ENCODE measurements at places on chromosomes 4 and X.

- DNase-seq: no peak
Measured at GRCh38 chr4:128915544-128915943, 106.0 kb downstream of the JADE1 start.

- DNase-seq: no peak
Measured at GRCh38 chr4:72286910-72287309, 255.1 kb downstream of the NPFFR2 start.

DNA sequence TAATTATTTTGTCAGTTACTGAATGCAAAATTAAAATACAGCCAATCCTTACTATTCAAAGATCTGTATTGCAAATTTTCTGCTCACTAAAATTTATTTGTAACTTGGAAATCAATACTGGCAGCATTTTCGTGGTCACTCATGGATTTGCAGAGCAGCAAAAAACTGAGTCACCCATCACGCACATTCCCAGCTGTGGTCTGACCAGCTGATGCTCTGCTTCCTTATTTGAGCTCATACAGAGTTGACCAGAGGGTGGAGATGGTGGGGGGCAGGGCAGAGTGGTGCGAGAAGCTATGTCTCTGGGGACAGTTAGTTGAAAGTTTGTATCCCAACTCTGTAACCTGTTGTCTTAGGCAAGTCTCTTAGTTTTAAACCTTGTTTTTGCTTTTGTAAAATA lies 214.8 kb downstream of the SPCS3 start:
- no peak for DNase-seq

GRCh38 chrX:18424482-18425198 lies 768 bp upstream of the CDKL5 start:
- peak; percentile 57 for DNase-seq

DNA sequence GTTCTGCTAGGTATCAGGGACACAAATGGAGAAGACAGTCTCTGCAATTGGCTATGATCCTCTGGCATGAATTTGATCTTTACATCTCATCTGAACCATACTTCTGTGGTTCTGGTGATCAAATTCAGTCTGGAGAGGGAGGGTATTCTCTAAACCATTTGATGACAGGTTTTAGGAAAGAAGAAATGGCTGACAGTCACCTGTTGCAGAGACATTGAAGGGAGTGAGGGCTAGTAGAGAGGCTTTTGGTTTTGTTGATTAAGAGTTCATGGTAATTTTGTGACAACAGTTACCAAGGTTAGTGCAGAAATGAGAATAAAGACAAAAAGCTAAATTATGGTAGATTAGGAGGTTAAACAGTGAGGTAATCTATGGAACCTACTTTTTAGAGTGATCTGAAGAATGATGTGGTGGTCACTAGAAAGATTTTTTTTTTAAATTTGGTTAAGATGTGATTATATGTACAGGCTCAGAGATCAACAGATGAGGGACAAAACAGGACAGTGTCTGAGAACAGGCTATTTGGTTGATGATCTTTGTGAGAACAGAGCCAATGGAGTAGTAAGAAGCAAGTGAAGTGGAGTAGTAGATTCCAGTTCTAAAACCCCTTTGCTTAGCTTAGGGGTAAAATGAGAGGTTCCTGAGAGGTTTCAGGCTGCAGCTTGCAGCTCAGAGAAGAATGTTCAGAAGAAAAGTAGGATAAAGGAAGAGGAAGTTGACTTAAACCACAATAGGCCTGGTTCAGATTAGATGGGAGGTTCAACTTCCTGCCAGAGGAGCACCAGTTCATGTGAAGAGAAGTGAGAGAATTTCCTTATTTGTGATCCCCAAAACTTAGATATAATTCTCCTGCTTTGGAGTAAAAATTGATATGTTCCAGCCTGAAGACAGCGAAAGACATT lies 34.7 kb downstream of the VSIG4 start:
- DNase-seq: no peak

GRCh38 chr4:151013491-151013890 lies 1.6 kb downstream of the LRBA start:
- DNase-seq: no peak

GRCh38 chr4:36264207-36264826 lies 17.1 kb upstream of the DTHD1 start:
- no peak for DNase-seq

DNA sequence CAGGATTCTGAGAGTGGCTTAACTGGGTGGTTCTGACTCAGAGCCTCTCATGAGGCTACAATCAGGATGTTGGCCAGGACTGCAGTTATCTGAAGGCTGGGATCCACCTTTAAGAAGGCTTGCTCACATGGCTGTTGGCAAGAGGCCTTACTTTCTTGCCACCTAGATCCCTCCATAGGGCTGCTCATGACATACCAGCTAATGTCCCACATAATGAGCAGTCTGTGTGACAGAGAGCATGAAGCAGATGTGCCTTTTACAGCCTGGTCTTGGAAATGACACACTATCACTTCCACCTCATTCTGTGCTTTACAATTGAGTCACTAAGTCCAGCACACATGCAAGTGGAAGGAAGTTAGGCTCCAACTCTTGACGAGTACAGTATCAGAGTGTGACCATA lies 4.3 kb upstream of the RBM3 start:
- DNase-seq: no peak

DNA sequence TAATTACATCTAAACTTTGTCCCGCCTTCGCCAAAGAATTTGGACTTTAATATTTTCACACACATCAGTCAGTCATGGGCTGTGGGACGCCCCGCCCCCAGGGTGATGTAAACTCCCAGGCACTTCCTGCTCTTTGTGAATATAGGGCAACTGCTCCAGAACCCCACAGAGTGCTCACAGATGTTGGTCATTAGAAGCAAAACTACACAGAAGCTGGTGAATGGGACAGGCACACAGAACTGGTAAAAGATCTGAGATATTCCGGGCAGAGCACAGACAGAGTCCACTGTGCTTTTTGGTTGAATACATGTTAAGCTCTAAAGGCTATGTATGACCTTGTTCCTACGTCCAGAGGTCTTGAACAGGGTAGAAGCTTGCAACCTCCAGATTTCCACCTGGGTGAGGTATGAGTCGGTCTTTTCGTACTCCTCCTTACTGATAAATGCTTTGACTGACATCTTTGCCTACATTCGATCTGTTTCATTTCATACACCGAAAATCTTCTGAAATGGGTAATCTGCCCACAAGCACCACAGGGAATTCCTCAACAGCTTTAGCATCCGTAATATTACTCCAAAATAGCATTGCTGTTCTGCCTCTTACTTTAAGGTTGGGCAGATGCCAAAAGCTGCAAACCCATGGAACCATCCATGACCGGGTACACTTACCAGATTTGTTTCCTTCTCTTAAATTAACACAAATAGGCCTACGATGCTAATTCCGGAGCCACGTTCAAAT lies 144.6 kb downstream of the AMELX start:
- DNase-seq: no peak

DNA sequence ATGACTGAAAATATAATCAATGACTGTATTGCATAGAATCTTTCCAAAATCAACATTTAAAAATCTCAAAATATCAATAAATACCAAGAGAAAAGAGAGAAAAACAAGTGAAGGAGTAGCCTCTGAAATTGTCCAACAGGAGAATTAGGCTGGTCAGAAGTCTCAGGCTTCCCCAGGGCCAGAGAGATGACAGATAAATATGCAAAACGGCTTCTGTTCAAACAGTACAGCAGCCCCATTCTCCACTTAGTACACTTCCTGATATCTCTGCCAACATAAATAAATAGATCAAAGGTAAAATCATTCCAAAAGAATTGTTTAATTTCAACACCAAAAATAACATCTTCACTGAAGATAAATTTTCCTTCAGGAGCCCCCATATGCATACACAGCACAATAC lies 204.7 kb upstream of the GABRA2 start:
- DNase-seq: no peak

DNA sequence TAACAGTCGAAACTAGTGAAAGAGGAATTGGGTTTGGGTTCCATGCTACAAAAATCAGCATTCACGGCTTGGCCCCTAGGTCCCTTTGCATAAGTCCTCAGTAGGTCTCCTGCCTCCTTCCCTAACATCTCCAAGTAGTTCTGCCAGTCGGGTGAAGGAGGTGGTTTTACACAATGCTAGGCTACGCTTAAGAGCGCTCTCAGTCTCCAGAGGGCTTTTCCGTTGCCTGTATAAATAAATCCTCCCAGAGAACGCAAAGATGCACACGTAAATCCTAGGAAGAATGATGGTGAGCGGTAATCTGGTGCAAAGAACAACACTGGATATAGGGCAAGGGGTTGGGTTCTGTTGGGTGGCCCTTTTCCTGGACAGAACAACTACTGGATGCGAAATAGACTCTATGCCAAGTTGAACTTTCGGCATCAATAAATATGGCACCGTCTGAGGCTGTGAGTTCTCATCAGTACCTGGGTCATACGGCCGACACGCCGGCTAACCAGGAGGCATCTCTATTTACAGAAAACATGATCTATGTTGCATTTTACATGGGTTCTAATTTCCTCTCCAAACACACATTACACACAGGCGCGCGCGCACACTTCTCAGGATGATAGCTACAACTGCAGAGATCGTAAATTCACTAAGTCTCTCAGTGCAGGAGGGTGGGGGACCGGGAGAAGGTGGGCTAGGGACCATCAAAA lies 1.3 kb downstream of the CAMK2D start:
- peak; percentile 37 for DNase-seq

DNA sequence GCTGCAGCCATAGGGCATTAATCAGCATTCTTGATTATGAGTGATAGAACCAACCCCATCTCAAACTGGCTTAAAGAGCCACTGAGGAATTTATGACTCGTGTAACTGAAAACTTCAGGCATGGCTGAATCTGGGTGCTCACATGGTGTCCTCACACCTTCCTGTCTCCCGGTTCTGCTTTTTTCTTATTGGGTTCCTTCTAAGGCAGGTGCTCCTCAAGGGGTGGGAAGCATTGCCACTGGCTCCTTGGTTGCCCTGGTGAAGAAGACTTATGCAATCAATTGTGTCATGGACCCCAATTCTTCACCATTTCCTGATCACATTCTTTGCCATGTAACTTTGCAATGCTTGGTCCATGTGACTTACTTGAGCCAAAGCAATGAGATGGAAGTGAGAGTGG lies 4.3 kb upstream of the ZCCHC4 start:
- DNase-seq: no peak

GRCh38 chr4:131309628-131310027 lies 1839.5 kb upstream of the PCDH10 start:
- DNase-seq: no peak

GRCh38 chrX:33379839-33380238 lies 168.5 kb upstream of the DMD start:
- no peak for DNase-seq

GRCh38 chrX:45505214-45505613 lies 304.5 kb upstream of the DIPK2B start:
- DNase-seq: no peak

DNA sequence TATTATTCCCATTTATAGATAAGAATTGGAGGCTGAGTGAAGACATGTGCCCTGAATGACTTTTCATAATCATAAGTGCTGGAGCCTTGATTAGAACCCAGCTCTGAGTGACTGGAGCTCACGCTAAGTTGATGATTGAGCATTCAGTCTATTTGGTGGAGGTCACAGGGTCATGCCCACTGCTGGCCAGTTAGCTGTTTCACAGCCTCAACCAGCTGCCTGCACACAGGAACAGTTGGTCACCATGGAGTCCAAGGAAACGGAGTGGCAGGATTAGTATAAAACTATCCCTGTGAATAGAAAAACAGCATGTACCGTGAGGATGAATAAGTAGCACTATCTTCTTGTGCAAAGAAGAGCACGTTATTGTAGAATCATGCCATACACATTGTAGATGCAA lies 1.0 kb upstream of the C4orf54 start:
- no peak for DNase-seq

- no peak for DNase-seq
Measured at GRCh38 chr4:10456260-10456594, 999 bp downstream of the ZNF518B start.

- DNase-seq: no peak
Measured at GRCh38 chrX:104707572-104707971, 141.6 kb downstream of the IL1RAPL2 start.

DNA sequence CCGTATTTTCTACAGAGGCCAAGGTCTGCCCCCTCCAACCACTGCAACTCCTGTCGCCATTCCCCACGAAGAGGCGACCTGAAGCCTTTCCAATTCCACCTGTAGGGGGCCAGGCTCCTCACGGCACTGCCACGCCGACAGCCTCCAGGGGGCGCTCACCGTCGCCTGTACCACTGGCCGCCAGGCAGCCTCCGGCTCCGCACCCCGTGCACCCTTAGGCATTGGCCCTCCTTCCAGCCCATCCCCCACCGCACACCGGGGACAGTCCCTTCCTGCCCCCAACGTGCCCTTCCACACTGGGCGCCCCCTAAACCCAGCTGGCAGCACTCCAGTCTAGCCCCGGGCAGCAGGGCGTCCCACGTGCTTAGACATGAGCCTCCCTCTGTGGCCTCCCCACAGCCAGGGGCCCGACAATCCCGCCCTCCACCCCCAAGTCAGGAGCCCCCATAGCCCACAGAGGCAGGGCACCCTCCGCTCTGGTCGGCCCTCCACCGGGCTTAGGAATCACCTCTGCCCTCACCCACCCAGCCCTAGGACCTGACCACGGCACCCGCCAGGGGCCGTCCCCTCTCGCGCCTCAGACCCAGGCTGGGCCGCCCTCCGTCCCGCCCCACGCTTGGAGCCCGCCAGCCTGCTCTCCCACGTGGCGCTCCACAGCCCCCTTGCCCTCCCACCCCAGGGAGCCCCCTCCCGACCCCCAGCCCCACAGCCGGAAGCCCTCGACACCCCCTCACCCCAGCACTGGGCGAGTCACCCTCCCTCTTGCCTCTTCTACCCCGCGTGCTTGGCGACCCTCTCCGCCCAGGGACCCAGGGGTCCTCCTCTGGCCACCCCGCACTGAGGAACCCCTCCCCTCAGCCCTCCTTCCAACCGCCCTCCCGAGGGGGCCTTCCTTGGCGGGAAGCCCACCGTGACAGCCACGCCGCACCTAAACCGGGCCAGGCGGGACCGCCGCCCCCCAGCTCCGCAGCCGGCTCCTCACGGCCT lies 711 bp downstream of the PNMA6E start:
- DNase-seq: no peak

DNA sequence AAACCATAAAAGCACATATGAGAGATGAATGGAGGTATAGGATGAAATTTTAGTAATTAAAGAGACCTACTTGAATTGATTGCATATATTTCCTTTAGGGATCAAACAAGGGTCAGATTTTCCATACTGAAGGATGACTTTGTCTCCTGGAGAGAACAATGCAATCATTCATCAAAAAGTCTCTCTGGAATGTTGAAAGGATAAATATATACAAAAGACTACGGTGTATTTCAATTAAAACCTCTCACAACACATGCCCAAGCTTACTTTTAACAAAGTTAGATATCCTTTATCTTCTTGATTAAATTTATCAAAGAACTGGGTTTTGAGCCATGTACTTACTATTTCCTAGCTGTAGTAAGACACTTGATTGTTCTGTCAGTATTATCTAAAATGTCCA lies 36.8 kb upstream of the ADH7 start:
- no peak for DNase-seq

DNA sequence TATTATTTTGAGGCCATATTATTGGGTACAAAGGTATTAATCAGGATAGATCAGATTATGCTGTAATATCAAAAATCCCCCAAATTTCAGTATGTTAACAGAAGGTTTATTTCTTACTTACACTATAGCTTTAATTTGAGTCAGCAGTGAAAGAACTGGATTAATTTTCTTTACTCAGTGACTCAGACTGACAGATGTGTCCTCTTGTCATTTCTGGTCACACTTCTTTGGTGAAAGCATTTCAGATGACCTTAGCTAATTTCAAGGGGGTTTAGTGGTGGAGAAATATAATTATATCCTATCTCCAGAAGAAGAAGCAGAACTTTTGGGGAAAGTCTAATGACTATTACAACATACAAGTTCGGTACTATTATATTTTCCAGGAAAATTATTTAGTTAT lies 12.4 kb downstream of the DDIT4L start:
- no peak for DNase-seq
